ENCODE measurements at places on chromosomes 7 and 10.

- DNase-seq, result peak; percentile 71
These were observed 125.4 kb upstream of the BET1 start for GRCh38 chr7:94129443-94130140.

DNA sequence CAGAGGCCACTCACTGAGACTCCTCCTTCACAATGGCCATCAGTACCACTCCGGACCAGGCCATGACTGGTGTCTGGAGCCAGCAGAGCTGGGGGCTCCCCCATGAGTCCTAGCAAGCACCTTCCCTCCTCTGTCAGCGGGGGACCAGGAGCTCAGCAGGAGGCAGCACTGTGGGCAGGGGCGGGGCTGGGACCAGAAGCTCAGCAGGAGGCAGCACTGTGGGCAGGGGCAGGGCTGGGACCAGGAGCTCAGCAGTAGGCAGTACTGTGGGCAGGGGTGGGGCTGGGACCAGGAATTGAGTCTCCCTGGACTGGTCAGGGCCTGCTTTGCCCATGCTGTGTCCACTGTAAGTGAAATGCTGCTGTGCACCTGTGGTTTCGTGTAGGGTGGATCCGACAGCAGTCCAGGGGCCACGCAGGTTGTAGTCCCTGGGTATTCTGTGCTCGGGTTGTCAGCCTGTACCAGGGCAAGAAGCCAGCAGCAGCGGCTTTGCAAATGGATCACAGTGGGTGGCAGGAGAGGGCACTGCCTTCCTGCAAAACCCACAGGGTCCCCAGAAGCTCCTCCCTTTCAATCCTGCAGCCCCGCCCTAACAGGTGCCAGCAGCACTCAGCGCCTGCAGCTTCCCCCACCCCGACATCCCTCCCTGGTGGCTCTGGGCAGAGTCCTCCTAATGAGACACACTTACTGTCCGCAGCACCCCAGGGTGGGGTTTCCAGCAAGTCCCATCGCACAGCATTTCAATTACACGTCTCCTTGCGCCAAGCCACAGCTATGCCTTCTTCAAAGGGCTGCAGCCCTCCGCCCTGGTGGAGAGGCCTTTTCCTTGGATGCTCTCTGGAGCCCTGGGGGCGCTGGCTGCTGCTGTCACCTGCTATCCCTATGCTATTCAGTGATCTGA is 220.5 kb downstream of the TCERG1L start:
- no peak for DNase-seq

GRCh38 chr10:59536167-59537014 is 173.3 kb downstream of the SLC16A9 start:
- peak; percentile 75 for DNase-seq

DNA sequence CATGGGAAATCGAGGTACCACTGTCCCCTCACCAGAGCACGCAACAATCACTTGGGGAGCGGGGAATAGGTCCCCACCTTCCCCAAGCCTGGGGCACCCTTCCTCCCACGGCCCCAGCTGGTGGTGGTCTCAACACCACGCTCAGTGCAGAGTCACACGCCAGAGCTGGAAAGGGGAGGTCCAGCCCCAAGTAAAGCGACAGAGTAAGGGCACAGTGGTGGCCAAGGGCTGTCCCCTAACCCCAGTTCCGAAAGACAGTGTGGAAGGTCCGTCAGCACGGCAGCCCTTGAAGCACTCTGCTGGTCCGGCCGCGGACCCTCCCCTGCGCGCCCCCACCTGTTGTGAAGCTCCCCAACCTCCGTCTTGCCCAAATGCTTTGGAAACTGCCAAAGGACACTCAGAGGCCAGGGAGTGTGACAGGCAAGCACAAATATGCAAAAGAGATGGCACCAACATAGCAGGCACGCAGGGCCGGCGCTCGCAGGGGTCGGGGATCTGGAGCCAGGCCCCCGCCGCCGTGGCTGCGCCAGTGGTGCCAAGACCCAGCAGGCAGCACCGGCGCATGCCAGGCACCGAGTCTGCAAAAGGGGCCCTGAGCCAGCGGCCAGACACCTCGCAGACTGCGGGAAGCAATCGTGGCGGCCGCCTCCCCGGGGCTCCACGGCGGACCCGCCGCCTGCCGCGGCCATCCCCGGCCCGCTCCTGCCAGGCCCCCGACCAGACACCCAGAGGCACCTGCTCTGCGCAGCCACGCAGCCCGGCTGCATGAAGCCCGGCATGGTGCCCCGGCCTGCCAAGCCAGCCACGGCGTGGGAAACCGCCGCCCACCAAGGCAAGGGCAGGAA is 51.6 kb upstream of the SRRM3 start:
- no peak for DNase-seq

DNA sequence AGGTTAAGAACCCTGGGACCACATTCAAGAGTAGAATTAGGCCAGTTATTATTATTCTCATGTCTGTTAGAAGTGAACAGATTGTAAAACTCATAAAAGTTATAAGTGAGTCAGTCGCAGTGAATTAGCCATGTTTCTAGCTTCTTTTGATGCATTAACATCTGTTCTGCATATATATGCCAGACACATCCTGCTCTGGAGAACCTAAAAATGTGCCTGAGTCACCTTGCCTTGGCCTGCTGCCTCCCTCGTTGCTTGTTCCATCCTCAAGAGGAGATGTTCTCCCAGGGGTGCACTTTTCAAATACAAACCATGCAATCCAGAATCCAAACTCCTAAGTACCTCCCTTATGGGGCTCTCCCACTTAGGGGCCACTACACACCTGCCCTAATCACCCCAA is 14.8 kb downstream of the TSPAN12 start:
- DNase-seq, result no peak

- peak; percentile 67 for DNase-seq
These were observed 47.7 kb downstream of the LRGUK start for GRCh38 chr7:134174795-134175261.

DNA sequence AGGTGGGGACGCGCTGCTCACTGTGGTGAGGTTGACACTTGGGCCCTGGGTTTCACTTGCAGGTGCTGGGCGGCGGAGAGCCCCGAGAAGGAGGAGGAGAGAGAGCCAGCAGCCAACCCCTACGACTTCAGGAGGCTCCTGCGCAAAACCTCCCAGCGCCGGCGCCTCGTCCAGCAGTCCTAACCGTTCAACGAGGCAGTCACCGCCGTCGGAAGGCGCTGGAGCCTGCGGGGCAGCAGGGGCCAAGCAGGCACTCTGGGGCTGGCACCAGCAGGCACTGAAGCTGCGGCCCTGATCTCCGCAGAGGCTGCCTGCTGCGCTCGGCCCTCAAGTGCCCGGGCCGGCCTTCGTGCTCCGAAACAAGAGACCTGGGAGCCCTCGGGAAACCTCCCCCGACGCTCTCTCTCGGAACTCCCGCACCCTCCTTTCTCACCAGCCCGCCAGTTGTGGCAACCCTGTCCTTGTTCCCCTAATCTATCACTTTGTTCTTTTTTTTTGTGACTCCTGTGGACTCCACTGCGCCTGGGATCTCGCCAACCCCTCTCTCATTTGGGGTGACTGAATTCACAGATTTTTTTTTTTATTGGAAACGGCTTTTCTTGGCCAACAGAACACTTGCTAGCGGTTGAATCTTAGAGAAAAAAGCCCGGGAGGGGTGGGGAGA is 4.7 kb upstream of the GAD2 start:
- DNase-seq, result no peak

DNA sequence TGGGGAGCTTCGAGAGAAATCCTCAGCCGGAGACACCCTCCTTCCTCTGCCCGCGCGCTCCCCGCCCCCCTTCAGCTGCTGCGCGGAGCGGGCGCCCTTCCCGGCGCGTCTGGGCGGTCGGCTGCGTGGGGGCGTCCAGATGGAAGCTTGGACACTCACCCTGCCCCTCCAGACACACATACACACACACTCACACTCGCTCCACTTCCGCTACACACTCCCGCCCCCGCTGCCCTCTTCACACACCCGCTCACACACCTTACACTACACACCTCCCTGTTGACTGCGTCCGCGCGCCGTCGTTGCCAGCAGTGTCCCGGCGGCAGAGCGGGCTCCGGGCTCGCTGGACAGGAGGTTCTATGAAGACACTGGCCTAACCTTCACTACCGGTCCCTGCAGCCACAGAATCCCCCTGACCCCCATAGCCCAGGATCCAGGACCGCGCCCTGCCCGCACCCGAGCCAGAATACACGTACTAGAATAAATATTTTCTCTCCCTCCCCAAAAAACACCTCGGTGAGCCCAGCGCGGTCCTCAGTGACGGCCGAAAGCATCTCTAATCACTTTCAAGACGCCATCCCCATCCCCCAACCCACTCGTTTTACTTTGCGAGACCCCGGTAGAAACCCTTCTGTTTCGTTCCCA is 1.1 kb upstream of the EGR2 start:
- DNase-seq, result peak; percentile 15

- DNase-seq, result no peak
These were observed 32.2 kb downstream of the DGKB start for GRCh38 chr7:14870394-14870793.

DNA sequence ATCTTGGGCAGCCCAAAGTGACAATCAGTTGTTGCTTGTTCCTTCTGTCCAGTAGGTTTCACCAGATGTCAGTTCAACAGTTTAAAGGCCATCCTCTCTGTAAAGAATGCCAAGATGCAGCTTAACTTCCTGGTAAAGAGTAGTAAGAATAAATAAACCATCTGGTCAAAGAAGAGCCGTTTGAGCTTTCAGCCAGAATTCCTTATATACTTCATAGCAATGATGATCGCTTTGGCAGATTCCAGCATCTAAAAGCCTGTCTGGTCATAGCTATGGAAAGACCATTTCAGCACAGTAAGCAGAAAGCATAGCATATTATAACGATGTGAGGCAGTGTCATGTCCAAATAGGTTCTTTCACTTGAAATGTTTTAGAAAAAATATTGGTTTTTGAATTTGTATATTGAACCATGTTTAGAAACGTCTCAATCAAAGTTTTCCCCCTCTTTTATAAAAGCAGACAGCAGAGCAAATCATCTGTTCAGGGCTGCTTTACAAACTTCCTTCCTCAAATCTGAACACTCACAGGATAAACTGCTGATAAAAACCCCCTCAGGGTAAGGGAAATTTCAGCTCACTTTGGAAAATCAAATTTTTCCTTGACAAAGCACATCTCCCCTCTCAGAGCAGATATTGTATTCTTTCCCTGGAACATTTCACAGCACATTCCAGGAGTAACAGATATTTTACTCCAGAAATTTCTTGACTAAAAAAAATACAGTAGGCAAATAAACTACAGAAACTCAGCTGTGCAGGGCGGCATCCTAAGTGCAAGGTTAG is 184.1 kb downstream of the NOC3L start:
- peak; percentile 50 for DNase-seq

DNA sequence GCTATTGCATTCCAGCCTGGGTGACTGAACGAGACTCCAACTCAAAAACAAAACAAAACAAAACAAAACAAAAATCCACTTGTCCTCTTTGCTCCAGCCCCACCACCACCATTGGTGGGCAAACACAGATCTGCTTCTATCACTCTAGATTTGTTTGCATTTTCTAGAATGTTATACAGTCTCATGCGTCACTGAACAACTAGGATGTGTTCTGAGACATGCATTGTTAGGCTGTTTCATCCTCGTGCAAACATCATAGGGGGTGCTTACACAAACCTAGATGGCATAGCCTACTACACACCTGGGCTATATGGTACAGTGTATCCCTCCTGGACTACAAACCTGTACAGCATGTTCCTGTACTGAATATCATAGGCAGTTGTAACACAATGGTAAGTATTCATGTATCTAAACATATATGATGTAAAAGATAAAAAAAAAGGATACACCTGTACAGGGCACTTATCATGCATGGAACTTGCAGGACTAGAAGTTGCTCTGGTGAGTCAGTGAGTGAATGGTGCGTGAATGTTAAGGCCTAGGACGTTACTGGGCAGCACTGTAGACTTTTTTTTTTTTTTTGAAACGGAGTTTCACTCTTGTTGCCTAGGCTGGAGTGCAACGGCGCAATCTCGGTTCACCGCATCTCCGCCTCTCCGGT is 45.3 kb downstream of the BTBD16 start:
- DNase-seq, result no peak

DNA sequence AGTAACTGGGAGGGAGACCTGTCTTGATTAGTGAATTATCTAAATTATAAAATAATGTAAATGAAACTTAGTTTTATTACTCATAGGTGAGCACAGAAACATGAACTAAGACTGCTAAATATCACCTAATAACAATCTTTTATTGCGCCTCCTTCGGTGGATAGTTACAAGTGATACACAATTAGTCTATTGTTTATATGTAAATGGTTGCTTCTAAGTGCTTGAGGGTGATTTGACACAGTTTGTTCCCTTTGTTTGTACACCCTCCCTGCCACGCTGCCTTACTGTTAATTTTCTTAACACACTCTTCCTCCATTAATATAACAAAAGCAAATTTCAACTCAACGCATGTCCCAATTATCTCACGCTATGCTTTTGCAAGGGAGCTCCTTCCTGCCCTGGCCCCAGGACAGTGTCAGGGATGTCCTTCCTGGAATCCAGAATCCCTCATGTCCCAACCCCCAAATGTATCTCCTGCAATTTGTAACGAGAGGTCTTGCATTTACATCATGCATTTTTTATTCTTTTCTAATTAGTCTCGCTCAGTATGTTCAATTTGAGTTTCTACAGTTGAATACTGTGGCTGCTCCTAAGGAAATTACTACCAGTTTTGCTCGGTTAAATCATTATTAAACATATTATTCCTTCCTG is 4.2 kb downstream of the NPSR1 start:
- DNase-seq, result peak; percentile 1

- no peak for DNase-seq
These were observed 59.2 kb downstream of the FOXL3 start for GRCh38 chr7:348962-349743.

DNA sequence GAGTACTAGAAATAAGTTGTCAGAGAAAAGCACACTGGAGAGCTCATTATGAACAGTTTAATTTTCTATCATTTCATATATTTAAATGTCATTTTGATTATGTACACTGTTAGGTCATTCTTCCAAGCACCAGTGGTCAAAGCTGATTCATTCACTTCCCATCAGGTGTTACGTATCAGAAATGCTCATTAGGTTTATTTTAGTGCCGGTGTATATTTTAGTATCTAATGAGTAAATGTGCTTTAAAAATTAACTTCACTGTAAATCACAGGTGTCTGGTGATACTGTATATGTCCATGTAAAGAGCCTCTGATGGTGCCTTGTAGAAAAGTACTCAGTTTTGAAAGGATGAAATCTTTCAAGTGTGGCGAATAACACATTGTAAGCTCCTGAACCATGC is 3.5 kb downstream of the DMTF1 start:
- DNase-seq, result no peak

- DNase-seq, result peak; percentile 49
These were observed 245.0 kb upstream of the SORCS1 start for GRCh38 chr10:107409522-107409921.

- no peak for DNase-seq
These were observed 72.6 kb downstream of the MTURN start for GRCh38 chr7:30207376-30207775.
